ENCODE measurements at places on chromosomes 3 and 15. TPM values are rescaled to one million over a fixed set of nuclear protein-coding genes. Genes with fewer than 3 reads are reported as not detected.

DNA sequence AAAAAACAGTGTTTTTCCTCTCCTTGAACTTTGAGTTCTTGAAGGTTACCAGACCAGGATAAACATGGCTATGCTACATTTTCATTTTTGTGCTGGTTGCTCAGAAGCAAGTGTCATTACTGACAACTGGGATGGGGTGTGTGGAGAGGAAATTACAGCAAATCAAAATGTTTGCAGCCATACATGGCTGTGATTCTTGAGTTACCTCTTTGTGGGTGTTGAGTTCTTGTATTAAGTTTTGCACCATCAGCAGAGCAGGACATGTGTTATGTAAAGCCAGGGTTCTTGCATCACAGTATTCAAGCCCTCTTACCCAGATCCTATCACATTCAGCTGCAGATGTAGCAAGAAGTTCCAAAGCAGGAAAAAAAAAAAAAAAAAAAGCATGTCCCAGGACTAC is 53.9 kb upstream of the ATOSA start:
- no peaks in the 10 kb centered on the region for H3K27me3 ChIP-seq
- H3K36me3 ChIP-seq = no peaks in the 10 kb centered on the region
- no peak overlapping the region for H3K4me3 ChIP-seq
- DNase-seq = no peak
- H3K4me1 ChIP-seq = peaks cover 13% of the 10 kb centered on the region

DNA sequence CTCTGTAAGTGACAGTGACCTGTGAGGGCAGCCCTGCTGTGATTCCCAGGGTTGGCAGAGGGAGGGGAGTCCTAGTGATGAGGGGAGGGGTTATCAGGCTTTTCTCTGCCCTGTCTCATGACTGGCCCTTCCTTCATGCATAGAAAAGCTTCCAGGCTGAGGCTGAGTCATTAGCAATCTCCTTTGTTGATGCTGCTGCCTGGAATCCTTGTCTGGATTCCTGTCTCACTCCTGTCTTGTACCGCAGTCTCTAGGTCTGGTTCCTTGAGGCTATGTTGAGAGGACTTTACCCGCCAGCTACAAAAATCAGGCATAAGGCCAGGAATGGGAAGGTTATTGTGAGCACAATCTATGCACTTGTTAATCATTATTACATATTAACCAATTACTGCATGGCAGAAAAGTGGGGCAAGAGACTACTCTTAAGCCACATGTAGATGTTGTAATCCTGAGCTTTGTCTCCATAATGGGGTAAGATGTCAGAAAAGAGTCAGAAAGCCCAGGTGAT is 7.2 kb downstream of the KLHL6 start:
- no peaks in the 10 kb centered on the region for H3K4me1 ChIP-seq
- H3K27ac ChIP-seq = no peak overlapping the region
- no peaks in the 10 kb centered on the region for H3K36me3 ChIP-seq

GRCh38 chr3:195587406-195587805 is 3.7 kb upstream of the APOD start:
- H3K27ac ChIP-seq = no peak overlapping the region
- no peaks in the 10 kb centered on the region for H3K27me3 ChIP-seq
- DNase-seq = no peak
- H3K4me3 ChIP-seq = no peak overlapping the region
- peaks cover 11% of the 10 kb centered on the region for H3K4me1 ChIP-seq

GRCh38 chr3:151321526-151321925 is 4.9 kb upstream of the GPR87 start:
- H3K36me3 ChIP-seq = no peaks in the 10 kb centered on the region
- H3K27ac ChIP-seq = no peak overlapping the region
- no peak for DNase-seq
- no peak overlapping the region for H3K4me3 ChIP-seq
- H3K4me1 ChIP-seq = no peaks in the 10 kb centered on the region

DNA sequence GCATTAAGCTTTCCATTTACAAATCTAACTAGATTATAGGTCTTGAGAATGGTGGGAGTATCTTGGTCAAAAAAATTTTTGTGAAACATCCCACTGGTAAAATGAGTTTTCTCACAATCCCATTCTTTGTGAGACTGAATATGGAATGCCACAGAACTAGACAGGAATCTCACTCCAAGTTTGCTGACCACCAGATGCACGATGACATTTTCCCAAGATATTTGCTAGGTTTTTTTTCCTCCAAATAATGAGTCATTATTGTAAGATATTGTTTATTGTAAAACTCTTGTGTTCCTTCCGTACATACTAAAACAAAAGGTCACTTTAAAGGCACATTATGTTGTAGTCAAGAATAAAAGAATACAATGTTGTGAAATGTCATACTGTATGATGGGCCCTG is 53.9 kb downstream of the COPS2 start:
- no peak overlapping the region for H3K27ac ChIP-seq
- peaks cover 6% of the 10 kb centered on the region for H3K36me3 ChIP-seq
- no peaks in the 10 kb centered on the region for H3K4me1 ChIP-seq
- no peak for DNase-seq

GRCh38 chr3:156694536-156694935 is 20.1 kb downstream of the TIPARP start:
- H3K4me1 ChIP-seq = peaks cover 30% of the 10 kb centered on the region
- H3K27ac ChIP-seq = no peak overlapping the region
- H3K36me3 ChIP-seq = peaks cover 56% of the 10 kb centered on the region
- H3K27me3 ChIP-seq = no peaks in the 10 kb centered on the region
- no peak overlapping the region for H3K4me3 ChIP-seq

DNA sequence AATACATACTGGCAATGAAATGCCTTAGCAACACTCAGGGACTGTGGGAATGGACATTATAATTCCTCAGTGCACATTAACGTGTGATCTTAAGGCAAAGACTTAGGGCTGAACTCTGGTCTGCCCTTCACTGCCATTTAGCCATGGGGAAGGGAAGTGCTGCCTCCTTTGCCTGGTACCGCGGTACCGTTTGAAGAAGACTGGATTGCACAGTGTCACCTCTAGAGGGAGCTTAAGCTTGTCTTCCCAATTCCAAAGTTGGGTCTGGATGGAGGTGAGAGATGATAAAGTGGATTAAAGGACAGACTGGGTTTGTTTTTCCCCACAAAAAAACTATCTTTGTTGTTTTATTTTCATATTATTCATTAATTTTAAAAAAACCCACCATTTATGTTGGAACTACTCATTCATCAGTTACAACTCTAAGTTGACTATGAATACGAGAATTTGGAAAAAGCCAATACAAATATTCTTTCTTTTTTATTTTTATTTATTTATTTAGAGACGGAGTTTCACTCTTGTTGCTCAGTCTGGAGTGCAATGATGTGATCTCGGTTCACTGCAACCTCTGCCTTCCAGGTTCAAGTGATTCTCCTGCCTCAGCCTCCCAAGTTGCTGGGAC is 60.0 kb upstream of the SYN2 start:
- no peaks in the 10 kb centered on the region for H3K4me1 ChIP-seq
- DNase-seq = no peak
- H3K27ac ChIP-seq = no peak overlapping the region
- H3K36me3 ChIP-seq = no peaks in the 10 kb centered on the region
- H3K27me3 ChIP-seq = no peaks in the 10 kb centered on the region
- no peak overlapping the region for H3K4me3 ChIP-seq

DNA sequence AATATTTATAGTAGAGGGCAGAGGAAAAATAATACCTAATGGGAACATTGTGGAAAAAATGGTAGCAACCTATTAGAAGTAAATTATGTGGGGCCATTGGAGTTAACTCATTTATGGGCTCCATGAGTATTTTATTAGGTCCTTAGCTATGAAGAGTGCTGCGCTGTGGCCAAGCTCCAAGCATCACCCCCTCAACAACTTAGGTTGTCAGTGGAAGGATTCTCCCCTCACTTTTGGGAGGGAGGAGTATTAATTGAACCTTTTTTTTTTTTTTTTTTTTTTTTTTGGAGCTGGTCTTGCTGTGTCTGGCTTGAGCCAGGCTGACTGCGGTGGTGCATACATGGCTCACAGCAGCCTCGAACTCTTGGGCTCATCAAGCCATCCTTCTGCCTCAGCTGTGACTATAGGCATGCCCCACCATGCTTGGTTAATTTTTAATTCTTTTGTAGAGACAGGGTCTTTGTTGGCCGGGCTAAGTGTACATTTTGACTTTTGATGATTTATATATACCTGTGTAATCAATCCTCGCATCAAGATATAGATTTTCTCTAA is 45.2 kb downstream of the TRIM71 start:
- no peaks in the 10 kb centered on the region for H3K27me3 ChIP-seq
- no peak for DNase-seq
- no peaks in the 10 kb centered on the region for H3K36me3 ChIP-seq
- H3K27ac ChIP-seq = no peak overlapping the region

DNA sequence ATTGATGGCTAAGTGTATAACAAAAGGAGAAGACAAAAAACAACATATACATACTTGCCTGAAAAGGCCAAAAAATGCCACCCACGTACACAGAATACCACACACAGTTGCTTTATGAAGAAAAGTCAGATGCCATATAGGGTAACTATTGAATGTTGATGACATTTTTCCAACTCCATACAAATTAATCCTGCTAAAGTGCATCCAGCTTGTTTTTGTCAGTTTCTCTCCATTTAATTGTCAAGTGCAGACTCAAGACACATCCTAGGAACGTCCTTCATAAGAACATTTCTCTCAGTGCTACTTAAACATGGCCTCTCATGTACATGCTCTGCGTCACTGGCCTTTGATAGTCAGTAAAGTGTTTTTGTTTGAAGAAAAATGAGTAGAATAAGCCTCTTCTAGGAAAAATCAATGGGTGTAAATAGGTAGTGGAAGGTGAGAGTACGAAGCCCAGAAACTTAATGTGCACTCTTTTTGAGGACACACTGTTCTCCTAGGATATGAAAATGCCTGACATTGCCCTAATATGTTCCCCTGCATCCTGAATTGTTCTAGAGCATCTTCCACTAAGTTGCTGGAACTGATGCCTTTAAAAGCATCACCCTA is 267.4 kb upstream of the ATP11B start:
- no peaks in the 10 kb centered on the region for H3K4me1 ChIP-seq
- DNase-seq = no peak
- H3K4me3 ChIP-seq = no peak overlapping the region
- H3K27me3 ChIP-seq = no peaks in the 10 kb centered on the region
- H3K36me3 ChIP-seq = no peaks in the 10 kb centered on the region
- H3K27ac ChIP-seq = no peak overlapping the region

- DNase-seq = no peak
- H3K36me3 ChIP-seq = no peaks in the 10 kb centered on the region
- no peak overlapping the region for H3K27ac ChIP-seq
- H3K27me3 ChIP-seq = no peaks in the 10 kb centered on the region
These were observed 18.4 kb upstream of the GHSR start for GRCh38 chr3:172466553-172467130.

DNA sequence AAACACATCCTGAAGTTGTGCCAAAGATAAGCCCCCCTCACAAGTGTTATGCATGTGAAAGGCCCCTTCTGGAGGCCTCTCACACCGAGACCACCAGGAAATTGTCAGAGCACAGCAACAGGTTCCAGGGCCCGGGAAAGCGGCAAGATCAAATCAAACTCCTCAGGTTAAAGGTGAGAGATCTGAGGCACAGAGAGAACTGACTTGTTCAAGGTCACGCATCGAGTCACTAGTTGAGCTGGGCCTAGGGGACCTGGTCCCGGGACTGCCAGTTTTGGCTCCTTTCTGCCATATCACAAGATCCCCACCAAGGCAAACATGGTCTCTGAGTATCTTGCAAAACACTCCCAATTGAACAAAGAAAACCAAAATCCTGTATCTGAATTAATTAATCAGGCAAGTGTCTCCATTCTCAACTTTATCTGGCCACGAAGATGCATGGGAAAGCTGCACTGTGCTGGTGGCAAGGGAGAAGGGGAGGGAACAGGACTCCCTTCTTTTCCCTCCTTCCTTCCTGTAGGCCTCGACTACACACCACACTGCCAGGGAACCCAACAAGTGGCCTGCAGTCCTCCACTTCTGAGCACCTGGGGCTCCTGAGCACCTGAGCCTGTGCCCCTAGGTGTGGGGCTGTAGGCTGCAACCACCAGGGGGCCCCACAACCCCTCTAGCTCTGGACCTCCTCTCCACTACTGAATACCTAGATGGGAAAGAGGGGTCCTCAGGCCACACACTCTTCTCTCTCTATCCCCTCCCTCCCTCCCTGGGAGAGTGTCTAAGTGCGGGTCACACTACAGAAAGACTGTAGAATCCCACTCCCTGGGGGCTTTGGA is 37.3 kb downstream of the ANP32A start:
- peak; percentile 81 for DNase-seq
- H3K27me3 ChIP-seq = no peaks in the 10 kb centered on the region
- no peak overlapping the region for H3K4me3 ChIP-seq
- H3K27ac ChIP-seq = peak overlapping the region; percentile 58
- H3K36me3 ChIP-seq = peaks cover 73% of the 10 kb centered on the region

DNA sequence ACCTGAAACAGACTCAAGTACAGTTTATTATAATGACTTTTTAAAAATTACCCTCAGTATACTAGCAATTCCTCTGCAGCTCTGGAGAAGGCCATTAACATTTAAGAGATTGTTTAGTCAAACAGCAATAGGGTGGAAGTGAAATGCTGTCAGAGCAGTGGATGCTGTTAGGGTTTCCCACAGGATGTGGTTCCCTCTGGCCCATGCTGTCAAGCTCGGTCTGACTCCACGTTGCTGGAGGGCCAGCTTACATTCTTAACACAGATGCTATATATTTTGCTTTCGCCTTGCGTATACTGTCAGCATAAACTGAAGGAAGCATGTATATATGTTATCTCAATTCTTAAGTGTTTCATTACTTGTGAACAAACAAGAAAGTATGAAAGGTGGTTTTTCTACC is 231.1 kb upstream of the COL8A1 start:
- H3K36me3 ChIP-seq = no peaks in the 10 kb centered on the region
- H3K27me3 ChIP-seq = no peaks in the 10 kb centered on the region
- no peak overlapping the region for H3K4me3 ChIP-seq

DNA sequence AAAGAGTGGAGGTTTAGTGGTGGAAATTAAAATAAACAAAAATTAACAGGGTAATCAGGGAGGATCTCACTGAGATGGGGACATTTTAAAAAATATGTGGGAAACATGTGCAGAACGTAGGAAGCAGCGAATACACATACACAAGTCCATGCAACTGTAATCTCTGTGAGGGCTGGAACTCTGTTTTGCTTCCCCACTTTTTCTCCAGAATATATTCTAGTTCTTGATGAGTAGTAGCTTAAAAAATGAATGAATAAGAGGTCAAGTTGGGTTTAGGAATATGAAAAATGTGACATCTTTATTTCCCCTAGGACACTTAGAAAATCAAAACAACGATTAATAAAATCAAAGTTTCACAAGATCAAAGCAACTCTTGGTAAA is 312.2 kb upstream of the ZNF717 start:
- no peak overlapping the region for H3K27ac ChIP-seq
- no peaks in the 10 kb centered on the region for H3K4me1 ChIP-seq
- no peak for DNase-seq
- H3K4me3 ChIP-seq = no peak overlapping the region

DNA sequence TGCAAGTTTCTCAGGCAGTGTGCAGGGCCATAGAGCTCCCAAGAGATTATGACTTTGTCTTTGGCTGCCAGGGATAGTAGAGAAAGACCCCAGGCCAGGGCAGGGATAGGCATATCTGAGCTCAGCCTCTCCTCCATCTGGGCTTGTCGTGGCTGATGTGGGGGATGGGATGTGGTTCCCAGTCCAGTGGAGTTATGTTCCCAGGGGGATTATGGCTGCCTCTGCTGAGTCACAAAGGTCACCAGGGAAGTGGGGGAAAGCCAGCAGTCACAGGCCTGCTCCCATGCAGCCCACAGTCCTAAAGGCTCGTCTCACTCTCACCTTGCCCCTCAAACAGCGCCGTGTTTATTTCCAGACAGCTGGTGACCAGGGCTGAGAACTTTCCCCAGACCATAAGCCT is 354.9 kb downstream of the SI start:
- H3K36me3 ChIP-seq = no peaks in the 10 kb centered on the region
- H3K27ac ChIP-seq = no peak overlapping the region
- DNase-seq = peak; percentile 40
- H3K27me3 ChIP-seq = no peaks in the 10 kb centered on the region

Gene CRYGS
- total RNA-seq = 3.8 TPM

Gene LRRK1
- 22.6 TPM for total RNA-seq

Gene LINGO1
- 0.98 TPM for total RNA-seq

Gene PSTPIP1
- 16.0 TPM for total RNA-seq
